ENCODE measurements at places on chromosomes 7 and 10.

DNA sequence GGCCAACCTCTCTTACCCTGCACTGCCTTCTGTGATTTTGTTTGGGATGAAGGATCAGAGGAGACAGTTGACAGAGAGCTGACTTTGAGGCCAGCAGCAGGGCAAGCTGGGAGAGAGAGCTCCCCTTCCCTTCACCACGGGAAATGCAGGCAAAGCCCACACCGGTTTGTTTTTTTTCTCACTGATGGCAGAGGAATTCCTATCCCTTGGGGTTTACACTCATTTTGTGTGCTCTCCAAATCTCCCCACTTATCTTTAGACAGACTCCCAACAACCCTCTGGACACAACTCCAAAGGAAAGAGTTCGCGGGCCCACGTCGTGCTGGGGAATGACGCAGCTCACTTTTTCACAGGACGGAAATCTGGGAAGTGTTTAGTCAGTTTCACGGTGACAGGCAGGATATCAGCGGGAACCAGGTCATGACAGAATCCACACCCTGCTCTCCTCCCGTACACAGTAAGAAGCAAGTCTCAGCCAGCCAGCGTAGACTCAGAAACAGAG lies 68.3 kb upstream of the FAM171A1 start:
- no peak for DNase-seq

GRCh38 chr7:92670204-92670851 lies 80.1 kb upstream of the FAM133B start:
- DNase-seq: no peak

GRCh38 chr7:139704308-139704879 lies 73.4 kb downstream of the HIPK2 start:
- no peak for DNase-seq

DNA sequence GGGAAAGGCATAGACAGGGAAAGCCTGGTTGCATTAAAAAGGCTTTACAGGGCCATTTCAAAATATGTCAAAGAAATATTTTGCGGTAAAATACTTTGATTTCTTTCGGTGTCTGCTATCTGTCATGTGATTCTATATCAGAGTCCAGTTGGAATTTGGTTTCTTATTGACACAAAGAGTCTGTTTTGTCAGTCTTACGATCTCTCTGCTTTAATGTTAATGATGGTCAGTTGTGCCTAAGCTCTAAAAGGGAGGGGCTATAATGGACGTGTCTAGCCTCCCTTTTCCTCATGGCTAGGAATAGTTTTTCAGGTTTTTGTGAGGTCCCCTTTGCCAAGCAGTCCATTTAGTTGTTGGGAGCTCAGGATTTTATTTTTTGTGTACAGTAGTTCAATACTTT lies 31.5 kb downstream of the ORC5 start:
- no peak for DNase-seq

- DNase-seq: no peak
Measured at GRCh38 chr7:35286986-35287385, 33.1 kb upstream of the TBX20 start.

DNA sequence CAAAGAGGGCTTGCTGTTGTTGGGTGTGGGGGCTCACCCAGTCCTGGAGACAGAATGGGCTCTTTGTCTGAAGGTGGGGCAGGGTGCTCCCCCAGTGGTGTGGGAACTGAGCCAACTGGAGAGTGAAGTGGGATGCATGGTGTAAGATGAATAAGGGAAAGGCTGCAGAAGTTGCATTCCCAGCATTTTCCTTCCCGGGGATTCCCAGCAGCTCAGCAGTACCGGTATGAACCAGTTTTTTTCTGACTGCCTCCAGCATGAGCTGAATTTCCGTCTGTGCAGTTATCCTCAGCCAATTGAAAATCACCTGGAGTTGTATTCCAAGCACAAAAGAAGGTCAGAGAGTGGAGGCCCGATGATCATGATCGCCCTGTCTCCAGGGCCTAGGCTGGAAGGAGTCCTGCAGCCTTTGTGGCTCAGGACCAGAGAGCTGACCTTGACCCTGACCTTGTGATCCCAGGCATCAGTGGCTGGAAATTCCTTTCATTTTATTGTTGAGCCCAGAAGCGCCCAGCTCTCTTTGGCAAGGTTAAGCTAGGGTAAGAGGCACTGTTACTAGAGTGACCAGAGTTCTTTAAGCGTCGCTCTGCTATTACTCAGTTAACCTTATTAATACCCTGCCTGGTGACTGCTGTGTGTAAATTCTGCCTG lies 33.4 kb downstream of the OGDH start:
- no peak for DNase-seq

DNA sequence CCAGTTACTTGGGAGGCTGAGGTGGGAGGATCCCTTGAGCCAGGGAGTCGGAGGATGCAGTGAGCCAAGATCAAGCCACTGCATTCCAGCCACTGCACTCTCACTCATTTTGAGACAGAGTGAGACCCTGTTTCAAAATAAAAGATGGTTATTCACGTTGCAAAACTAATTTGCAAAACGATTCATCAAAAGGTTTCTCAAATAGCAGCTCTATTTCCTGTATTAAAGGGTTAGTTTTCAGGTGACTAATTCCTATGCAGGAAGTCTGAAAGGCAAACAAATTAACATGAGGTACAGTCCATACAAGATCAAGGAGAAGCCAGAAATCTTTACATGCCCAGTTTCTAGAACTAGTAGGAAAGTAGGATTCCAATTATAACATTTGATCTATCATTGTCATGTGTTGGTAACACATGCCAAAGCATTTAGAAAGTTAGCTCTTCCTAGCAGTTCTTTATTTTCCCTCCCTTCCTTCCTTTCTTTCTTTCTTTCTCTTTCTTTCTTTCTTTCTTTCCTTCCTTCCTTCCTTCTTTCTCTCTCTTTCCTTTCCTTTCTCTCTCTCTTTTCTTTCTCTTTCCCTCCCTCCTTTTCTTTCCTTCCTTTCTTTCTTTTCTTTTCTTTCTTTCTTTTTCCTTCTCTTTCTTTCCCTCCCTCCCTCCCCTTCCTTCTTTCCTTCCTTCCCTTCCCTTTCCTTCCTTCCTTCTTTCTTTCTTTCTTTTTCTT lies 49.3 kb downstream of the DENND2A start:
- DNase-seq: no peak

GRCh38 chr7:112118581-112119566 lies 87.3 kb downstream of the DOCK4 start:
- DNase-seq: no peak

DNA sequence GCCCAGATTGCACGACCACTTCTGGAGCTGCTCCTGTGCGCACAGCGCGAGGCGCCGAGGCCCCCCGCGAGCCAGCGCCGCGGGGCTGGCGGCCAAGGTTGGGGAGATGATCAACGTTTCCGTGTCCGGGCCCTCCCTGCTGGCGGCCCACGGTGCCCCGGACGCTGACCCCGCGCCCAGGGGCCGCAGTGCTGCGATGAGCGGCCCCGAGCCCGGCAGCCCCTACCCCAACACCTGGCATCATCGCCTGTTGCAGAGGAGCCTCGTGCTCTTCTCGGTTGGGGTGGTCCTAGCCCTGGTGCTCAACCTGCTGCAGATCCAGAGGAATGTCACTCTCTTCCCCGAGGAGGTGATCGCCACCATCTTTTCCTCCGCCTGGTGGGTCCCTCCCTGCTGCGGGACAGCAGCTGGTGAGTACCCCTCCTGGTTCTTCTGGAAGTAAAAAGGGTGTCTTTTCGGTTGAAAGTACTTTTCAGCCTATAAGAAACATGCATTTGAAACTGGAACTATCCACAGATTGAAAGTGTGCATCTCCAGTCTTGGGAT lies 683 bp downstream of the INSIG1 start:
- DNase-seq: peak; percentile 20

DNA sequence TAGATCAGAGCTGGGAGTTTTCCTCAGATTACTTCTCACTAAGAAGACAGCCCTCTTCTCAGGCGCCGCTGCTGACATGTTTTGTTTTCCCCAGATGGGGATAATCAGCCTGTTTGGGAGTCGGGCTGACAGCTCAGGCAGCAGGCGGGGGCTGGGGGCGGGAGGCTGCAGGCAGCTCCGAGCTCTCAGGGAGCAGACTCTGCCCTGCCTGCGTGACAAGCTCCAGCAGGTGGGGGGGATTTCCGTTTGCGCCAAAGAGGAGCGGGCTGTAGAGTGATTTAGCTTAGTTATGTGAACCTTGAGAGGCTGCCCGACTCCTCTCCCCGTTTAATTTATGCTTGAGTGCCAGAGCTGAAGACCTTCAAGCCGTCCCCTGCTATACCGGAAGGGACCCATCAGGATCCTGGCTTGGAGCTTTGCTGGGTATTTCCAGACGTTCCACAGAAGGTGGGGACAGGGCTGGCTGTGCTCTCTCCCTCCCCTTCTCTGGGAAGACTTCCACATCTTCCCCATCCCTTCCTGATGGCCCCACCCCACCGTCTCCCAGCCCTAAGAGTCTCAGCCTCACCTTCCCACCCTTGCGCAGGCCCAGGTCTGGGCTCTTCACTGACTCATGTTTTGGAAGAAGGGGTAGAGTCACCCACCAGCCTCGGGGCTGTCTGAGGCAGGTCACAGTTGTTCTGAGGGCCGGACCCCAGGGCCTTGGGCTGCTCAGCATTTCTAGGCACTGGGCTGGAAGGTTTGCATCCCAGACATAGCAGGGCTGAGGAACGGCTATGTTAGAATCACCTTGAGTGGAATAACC lies 24.7 kb upstream of the ADCYAP1R1 start:
- no peak for DNase-seq

DNA sequence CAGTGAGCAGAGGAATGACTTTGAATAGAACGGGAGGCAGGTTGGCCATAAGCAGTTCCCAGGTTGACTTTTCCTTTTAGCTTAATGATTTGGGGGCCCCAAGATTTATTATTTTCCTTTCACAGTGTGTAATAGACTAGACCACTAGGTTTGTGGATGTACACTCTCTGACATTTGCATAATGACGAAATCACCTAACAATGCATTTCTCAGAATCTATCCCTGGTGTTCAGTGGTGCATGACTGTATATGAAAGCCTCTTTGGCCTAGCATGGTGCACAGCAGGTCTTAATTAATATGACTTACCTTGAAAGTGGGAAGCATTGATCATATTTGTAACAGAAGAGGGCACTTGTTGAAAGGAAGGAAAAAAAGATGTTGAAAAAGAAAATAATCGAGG lies 761.9 kb downstream of the TYW1 start:
- DNase-seq: no peak

GRCh38 chr10:79259834-79260233 lies 87.4 kb upstream of the PPIF start:
- DNase-seq: no peak

- no peak for DNase-seq
Measured at GRCh38 chr10:118115701-118116100, 69.0 kb upstream of the RAB11FIP2 start.

- no peak for DNase-seq
Measured at GRCh38 chr10:70603449-70603801, 884 bp upstream of the PRF1 start.

- no peak for DNase-seq
Measured at GRCh38 chr10:124569623-124570470, 108.2 kb downstream of the LHPP start.

DNA sequence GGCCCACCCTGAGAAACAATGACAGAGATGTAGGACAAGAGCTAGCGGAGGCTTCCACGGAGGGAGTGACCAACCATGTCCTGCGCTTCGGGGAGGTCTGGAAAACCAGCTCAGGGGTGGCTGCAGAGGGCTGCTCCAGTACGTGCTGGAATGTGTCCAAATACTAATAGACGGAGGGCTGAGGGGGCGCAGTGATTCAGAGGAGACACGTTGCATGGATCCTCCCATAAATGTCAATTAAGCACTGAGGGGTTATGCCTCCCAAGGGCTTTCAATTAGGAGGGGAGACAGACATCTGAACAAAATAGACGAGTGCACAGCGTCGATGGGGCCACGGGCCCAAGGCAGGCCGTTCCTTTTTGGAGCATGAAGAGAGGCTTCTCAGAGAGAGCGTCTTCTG lies 51.0 kb upstream of the NPS start:
- DNase-seq: no peak

DNA sequence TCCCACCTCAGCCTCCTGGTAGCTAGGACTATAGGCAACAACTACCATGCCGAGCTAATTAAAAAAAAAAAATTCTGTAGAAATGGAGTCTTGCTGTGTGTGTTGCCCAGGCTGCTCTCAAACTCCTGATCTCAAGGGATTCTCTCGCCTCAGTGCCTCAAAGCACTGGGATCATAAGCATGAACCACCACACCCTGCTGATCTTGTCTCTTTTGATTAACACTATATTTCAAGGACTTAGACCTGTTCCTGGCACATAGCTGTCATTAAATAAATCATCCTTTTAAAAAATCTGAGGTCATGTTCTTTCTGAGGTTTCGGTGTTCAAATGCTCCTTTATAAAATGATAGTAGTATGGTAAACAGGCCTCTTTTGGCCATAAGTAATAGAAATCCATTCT lies 4.8 kb downstream of the PALS2 start:
- no peak for DNase-seq

GRCh38 chr7:71900556-71900955 lies 511.6 kb downstream of the CALN1 start:
- DNase-seq: no peak

DNA sequence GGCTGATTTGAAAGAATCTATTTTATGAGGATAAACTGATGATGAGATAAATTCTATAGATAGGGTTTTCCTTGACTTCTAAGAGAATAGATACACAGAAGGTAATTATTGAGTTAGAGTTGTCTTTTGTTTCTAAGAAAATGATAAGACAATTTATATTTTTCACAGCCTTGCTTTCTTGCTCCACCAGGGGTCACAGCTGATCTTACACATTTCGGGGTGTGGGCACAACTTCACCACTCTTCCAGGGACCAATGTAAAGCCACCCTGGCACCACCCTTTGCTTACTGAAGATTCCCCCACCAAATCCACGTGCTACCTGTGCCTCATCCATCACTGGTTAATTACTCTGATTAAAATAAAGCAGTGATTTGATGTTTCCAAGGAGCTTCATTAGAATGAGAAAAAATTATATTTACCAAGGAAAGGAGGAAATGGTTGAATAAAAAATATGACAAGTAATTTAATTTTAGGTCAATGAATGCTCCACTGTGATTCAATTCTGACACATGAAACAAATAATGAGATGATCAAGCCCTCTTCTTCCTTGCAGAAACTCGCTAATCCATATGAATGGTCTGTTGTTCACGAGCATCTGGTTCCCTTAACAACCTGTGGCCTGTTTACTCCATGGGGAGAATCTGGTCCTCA lies 177.3 kb upstream of the TNS3 start:
- no peak for DNase-seq
